ENCODE measurements at places on chromosomes 4 and X.

DNA sequence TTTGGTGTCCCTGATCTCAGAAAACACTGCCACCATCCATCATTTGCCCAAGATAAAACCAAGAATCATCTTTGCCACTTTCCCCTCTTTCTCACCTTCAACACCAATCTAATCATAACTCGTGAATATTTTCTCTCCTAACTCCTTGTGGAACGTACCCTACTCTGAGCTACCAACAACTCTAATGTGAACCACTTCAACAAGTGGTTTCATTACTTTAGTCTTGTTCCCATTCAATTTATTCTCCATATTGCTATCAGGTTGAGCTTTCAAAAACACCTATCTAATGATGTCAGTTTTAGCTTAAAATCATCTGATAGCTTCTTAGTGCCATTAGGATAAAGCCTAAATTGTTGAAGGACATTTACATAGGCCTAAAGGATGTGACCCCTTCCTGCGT is 39.8 kb upstream of the CXorf38 start:
- H3K27me3 ChIP-seq = no peaks in the 10 kb centered on the region
- no peak for DNase-seq
- peaks cover 19% of the 10 kb centered on the region for H3K36me3 ChIP-seq

- H3K27ac ChIP-seq = no peak overlapping the region
- H3K4me3 ChIP-seq = no peak overlapping the region
- H3K4me1 ChIP-seq = no peaks in the 10 kb centered on the region
- DNase-seq = no peak
- H3K27me3 ChIP-seq = no peaks in the 10 kb centered on the region
- no peaks in the 10 kb centered on the region for H3K36me3 ChIP-seq
Measured at GRCh38 chr4:55117511-55117910, 7.9 kb downstream of the KDR start.

DNA sequence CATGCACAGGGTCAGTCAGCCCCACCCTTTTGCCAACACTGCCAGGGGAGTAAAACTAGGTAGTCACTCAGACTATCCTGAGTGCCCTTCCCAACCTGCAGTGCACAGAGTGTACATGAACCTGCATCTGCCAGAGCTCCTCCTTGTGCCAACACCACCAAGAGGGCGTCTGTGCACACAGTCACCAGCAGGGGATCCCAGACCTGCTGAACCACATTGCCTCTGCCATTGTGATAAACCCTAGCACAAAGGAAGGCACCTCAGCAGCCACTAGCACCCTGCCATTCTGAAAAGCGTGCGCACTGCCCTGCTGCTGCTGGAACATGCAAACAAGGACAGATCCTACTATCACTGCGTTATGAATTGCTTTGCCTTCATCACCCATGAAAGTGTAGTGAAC is 247.8 kb upstream of the POU3F4 start:
- H3K27me3 ChIP-seq = no peaks in the 10 kb centered on the region
- H3K4me1 ChIP-seq = no peaks in the 10 kb centered on the region
- no peak overlapping the region for H3K27ac ChIP-seq
- H3K4me3 ChIP-seq = no peak overlapping the region
- no peaks in the 10 kb centered on the region for H3K36me3 ChIP-seq
- no peak for DNase-seq

DNA sequence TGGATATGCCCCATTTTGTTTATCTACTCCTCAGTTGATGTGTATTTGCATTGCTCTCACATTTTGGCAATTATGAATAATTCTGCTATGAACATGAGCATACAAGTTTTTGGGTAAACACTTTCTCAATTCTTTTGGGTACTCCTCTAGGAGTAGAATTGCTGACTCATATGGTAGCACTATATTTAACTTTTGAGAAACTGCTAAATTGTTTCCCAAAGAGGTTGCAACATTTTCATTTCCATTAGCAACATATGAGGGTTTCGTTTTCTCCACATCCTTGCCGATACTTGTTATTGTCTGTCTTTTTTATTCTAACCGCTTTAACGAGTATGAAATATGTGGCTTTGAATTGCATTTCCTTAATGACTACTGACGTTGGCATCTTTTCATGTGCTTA is 185.4 kb downstream of the TSPAN5 start:
- peaks cover 7% of the 10 kb centered on the region for H3K36me3 ChIP-seq
- H3K27ac ChIP-seq = no peak overlapping the region
- H3K4me1 ChIP-seq = peaks cover 8% of the 10 kb centered on the region
- DNase-seq = no peak
- H3K4me3 ChIP-seq = no peak overlapping the region

- no peaks in the 10 kb centered on the region for H3K36me3 ChIP-seq
- no peaks in the 10 kb centered on the region for H3K4me1 ChIP-seq
- no peak overlapping the region for H3K4me3 ChIP-seq
- no peak overlapping the region for H3K27ac ChIP-seq
Measured at GRCh38 chr4:126264839-126265238, 950.1 kb downstream of the FAT4 start.

DNA sequence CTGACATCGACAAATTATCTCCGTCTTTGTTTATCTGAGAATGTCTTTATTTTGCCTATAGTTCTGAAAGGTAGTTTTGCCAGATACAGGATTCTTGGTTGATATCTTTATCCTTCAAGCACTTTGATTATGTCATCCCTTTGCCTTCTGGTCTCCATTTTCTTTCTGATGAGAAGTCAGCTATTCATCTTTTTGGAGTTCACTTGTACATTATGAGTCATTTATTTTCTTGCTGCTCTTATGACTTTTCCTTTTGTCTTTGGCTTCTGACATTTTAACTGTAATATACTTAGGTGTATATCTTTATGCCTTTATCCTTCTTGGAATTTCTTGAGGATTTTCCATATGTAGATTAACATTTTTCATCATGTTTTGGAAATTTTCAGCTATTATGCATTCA is 51.4 kb downstream of the SHROOM4 start:
- no peaks in the 10 kb centered on the region for H3K4me1 ChIP-seq
- H3K27me3 ChIP-seq = no peaks in the 10 kb centered on the region
- no peaks in the 10 kb centered on the region for H3K36me3 ChIP-seq
- no peak overlapping the region for H3K27ac ChIP-seq
- H3K4me3 ChIP-seq = no peak overlapping the region

GRCh38 chr4:92646826-92647225 is 343.1 kb downstream of the GRID2 start:
- H3K27ac ChIP-seq = no peak overlapping the region
- no peak for DNase-seq
- no peaks in the 10 kb centered on the region for H3K4me1 ChIP-seq
- no peaks in the 10 kb centered on the region for H3K36me3 ChIP-seq

DNA sequence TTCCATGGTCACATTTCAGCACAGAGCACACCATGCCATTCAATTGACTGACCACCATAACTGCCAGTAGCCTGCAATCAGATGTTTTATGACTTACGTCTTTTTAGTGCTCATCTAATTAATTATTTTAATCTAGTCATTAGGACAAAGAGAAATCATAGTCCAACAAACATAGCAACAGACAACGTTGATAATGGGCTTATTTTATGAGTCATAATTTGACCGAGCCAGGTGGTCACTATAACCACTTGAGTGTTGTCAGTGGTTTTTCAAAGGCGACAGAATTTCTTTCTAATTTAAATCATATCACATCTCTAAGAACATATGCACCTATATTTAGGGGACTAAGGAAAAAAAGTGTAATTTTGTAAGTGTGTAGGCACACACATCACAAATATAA is 1.9 kb downstream of the SEC24D start:
- H3K36me3 ChIP-seq = no peaks in the 10 kb centered on the region
- no peak for DNase-seq
- H3K4me3 ChIP-seq = peak overlapping the region; percentile 97
- no peak overlapping the region for H3K27ac ChIP-seq

- H3K4me1 ChIP-seq = no peaks in the 10 kb centered on the region
- no peak overlapping the region for H3K27ac ChIP-seq
- DNase-seq = no peak
- H3K4me3 ChIP-seq = no peak overlapping the region
- no peaks in the 10 kb centered on the region for H3K27me3 ChIP-seq
Measured at GRCh38 chr4:129905256-129905655, 809.3 kb downstream of the C4orf33 start.

DNA sequence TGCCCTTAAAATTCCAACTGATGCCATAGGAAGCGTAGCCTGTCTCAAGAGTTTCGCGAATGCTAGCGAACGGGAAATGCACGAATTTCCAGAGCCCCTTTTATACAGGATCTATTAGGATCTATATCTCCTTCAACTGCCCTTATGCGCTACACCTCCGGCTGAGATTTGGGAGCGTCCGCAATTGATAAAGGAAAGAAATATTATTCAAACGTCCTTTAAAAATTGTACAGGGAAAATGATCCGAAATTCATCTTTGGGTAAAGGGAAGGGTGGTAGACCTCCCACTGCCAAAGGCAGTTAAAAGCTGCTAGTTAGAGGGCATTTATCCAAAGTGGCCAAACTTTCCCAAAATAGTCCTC is 609 bp downstream of the NR3C2 start:
- H3K36me3 ChIP-seq = no peaks in the 10 kb centered on the region
- H3K4me3 ChIP-seq = peak overlapping the region; percentile 92
- no peak for DNase-seq
- H3K4me1 ChIP-seq = peaks cover 41% of the 10 kb centered on the region

DNA sequence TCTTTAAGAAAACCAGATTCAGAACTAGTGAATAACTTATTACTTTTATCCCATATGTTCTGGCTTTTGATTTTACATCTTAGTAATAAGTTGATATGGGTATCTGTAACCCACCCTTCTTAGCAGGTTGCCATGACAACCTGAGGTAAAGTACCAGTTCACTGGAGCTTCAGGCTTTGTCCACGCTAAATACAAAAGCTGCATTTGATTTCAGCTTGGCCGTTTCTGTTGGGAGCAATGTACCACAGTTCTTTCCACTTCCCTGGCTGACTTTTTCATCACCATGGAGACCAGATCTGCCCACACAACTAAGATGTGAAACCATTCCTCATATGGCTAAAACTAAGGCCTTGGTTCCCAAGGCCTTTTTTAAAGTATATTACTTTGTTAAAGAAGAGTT is 26.1 kb downstream of the KLHL34 start:
- H3K27ac ChIP-seq = no peak overlapping the region
- H3K4me1 ChIP-seq = no peaks in the 10 kb centered on the region
- DNase-seq = no peak
